ENCODE measurements at places on chromosomes 7 and 10. TPM values are rescaled to one million over a fixed set of nuclear protein-coding genes. Genes with fewer than 3 reads are reported as not detected.

CCDC136 gene
- total RNA-seq, result 1.8 TPM

- no peak overlapping the region for H3K4me3 ChIP-seq
- H3K27ac ChIP-seq, result no peak overlapping the region
- no peaks in the 10 kb centered on the region for H3K27me3 ChIP-seq
Observed at GRCh38 chr7:23396222-23397015, 73.9 kb downstream of the IGF2BP3 start.

DNA sequence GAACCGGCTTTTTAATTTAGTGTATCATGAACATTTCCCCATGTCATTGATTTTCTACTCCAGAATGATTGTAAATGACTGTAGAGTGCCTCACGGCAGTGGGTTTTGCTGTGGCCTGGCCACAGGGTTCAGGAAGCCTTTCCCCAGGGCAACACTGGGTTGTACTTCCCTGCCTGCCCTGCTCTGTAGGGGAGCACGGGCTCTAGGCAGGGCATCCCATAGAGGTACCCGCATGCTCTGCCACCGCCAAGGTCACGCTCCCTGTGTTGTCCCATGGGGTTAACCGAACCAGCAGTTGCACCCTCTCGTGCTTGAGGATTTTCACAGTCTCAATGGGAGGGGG is 63.8 kb downstream of the BPGM start:
- DNase-seq, result no peak
- H3K36me3 ChIP-seq, result peaks cover 20% of the 10 kb centered on the region
- H3K4me3 ChIP-seq, result peak overlapping the region; percentile 23
- peaks cover 64% of the 10 kb centered on the region for H3K4me1 ChIP-seq
- no peaks in the 10 kb centered on the region for H3K27me3 ChIP-seq

CHN2 gene
- 0.21 TPM for total RNA-seq

PAX4 gene
- not detected for total RNA-seq

DNA sequence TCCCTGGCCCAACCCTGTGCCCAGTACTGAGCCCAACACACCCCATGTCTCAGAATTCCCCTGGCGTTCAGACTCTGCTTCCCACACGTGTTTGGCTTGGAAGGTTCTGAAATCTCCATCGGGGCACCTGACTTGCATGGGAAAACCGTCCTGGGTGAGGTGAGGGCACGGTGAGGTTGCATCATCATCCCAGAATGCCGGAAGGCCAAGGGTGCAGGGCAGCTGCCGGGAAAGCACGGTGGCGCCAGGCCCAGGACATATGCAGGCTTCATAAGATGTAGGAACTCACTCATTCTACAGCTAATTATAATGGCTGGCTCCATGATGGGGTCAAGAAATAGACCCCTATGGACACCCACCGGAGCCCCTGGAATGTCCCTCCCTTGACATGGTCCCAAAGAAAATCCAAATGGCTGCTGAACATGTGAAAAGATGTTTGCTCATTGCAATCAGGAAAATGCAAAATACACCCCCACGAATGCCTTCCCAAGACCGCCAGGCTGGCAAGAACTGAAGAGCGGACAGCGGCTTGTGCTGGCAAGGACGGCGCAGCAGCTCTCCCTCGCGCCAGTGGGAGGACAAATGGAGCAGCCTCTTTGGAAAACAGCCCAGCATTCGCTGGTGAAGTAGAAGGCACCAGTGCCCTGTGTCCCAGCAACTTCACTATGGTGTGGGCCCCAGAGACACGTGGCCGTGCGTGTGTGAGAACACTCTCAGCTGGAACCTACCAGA is 2.3 kb downstream of the KNDC1 start:
- no peak for DNase-seq
- no peak overlapping the region for H3K27ac ChIP-seq
- H3K4me1 ChIP-seq, result no peaks in the 10 kb centered on the region
- H3K4me3 ChIP-seq, result no peak overlapping the region
- no peaks in the 10 kb centered on the region for H3K36me3 ChIP-seq

CFTR gene
- total RNA-seq, result 0.06 TPM

- H3K4me3 ChIP-seq, result no peak overlapping the region
- H3K27ac ChIP-seq, result no peak overlapping the region
- DNase-seq, result no peak
- H3K36me3 ChIP-seq, result peaks cover 33% of the 10 kb centered on the region
Observed at GRCh38 chr10:98244141-98244540, 23.9 kb downstream of the LOXL4 start.

DNA sequence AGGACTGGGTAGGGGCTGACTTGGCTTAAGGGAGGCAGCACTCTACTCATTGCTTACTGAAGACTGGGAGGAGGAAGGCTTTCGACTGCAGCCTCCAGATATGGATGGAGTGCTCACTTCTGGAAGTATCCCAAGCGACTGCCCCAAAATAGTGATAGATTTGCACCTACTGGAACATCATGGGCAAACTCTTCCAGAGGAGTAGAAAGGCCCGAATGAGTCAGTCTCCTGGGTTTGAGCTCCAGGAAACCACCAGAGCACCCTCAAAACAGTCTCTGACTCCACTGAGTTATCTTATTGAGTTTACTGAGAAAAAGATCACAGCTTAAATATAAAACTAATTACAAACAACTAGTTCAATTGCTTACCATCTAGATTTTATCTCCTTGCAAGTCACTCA is 37.2 kb upstream of the PDLIM1 start:
- no peaks in the 10 kb centered on the region for H3K27me3 ChIP-seq
- no peak overlapping the region for H3K27ac ChIP-seq
- H3K36me3 ChIP-seq, result no peaks in the 10 kb centered on the region
- DNase-seq, result no peak

- DNase-seq, result no peak
- peaks cover 7% of the 10 kb centered on the region for H3K4me1 ChIP-seq
- H3K27ac ChIP-seq, result no peak overlapping the region
Observed at GRCh38 chr10:60352105-60352504, 37.6 kb downstream of the ANK3 start.

DNA sequence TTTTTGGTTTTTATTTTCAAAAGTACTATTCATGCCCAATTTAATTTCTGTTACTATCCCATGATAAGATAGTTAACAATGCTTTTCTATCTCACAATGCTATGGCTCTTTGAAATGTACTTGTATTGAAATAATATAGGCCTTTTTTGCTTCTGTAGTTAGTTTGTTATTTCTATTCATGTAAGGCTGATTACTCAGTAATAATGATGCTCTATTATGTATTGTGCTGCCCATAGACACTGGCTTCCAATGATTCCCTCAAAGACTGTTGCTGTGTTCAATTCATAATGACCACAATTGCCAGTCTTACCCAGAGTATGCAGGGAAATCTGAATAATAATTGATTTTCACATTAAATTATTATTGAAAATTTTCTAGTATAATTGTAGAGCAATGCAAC is 155.5 kb upstream of the POT1 start:
- no peak overlapping the region for H3K27ac ChIP-seq
- H3K4me1 ChIP-seq, result no peaks in the 10 kb centered on the region
- no peak for DNase-seq
- no peak overlapping the region for H3K4me3 ChIP-seq
- no peaks in the 10 kb centered on the region for H3K27me3 ChIP-seq
- H3K36me3 ChIP-seq, result no peaks in the 10 kb centered on the region

Measured in SJSA1 (cell line).